Left ventricle myocardium inferior (tissue), 1 donor: ENCODE measurements at places on chromosomes 6 and 20.

GRCh38 chr20:44734938-44735337 lies 10.7 kb upstream of the KCNK15 start:
- no peak for DNase-seq

GRCh38 chr20:61307686-61308476 lies 55.8 kb downstream of the CDH4 start:
- no peak for DNase-seq

- no peak for DNase-seq
These were observed 3.3 kb downstream of the ZSWIM3 start for GRCh38 chr20:45860560-45861220.

DNA sequence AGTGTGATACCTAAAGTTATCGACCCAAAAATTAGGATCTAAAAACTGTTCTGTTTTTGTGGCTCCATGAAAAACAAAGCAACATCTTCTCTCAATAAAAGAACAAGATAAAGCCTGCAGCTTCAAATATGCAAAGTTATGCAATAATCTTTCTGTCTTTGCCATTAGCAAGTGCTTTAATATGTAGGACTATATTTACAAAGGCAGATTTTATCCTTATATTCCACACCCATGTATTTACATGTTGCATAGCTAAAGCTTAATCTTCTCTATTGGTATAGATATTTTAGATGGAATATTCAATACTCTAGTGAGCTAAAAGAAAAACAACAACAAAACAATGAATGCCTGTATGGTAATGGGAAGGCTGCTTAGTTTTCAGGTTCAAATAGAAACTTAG lies 628.2 kb downstream of the PHF3 start:
- no peak for DNase-seq

DNA sequence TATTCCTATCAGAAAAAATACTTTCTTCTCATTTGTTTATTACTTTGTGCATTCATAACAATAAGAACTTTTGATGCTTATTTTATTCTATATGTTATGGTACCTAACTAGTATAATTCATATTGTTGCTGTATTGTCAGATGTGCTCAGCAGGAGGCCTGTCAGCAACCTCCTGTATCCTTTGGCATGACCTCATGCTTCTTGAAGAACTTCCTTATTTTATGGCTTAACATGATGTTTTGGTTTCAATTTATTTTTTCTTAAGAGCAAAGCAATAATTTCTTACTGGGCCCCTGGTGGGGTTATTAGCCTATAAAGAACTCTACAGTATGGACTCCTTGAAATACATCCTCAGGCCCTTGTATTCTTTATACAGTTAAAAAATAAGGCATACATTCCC lies 17.3 kb downstream of the GGTLC1 start:
- DNase-seq, result no peak

- DNase-seq, result no peak
These were observed 133.3 kb downstream of the IPCEF1 start for GRCh38 chr6:154223296-154223695.

DNA sequence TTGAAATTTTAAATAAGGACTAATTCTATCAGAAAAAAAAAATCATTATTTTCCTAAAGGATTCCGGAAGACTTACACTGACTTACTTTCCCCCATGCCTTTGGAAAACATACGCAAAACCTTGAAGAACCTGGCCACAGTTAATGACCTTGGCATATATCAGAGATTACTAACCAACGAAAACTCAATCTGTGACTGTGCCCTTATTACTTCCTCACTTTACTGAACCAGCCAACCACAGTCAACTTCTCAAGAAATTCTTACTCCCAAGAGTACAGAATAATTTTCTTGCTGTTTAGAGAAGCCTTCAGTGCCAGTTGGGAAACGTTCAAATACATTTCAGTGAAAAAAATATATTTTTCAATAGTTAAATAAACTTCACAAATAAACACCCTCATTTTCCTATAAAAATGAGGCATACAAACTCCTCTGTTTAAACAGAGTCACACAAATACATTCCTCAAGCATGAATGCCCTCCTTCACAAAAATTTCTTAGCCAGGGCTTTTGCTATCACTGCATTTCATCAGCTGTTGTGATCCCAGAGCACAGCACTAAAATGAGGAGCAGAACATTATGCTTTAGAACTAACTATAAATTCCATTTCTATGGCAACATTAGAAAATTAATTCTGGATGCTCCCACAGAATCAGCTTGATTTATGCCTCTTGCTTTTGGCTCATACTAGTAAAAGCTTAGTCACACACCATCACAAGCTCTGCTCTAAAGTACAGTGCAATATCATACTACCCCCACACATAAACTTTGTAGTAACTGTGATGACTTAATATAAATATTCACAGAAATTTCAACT lies 117.6 kb downstream of the DST start:
- DNase-seq, result no peak

GRCh38 chr6:20927130-20927860 lies 393.0 kb downstream of the CDKAL1 start:
- no peak for DNase-seq

DNA sequence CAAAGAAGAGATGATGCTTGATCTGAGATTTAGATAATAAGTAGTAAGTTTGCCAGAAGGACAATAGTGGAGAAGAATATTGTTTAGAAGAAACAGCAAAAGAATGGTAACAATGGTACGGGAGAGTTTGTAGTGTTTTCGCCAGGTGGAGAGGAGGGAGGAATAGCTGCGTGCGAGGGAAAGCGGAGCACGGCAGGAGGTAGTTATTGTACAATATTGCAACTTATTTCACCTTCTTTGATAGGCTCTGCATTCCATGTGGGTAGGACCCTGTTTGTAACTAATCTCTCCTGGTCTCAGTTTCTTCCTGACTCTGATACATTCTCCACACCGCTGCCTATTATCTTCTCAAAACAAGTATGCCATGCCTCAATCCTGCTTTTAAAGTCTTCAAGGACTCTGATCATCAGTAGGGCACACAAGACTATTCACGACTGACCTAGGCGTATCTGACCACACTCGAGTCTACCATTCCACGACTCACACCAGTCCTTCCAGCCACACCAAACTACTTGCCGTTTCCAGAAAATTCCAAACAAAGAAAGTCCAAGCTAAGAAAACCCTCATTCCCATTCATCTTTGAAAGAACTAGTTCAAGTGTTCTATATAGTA lies 1.1 kb downstream of the PPIL4 start:
- no peak for DNase-seq

DNA sequence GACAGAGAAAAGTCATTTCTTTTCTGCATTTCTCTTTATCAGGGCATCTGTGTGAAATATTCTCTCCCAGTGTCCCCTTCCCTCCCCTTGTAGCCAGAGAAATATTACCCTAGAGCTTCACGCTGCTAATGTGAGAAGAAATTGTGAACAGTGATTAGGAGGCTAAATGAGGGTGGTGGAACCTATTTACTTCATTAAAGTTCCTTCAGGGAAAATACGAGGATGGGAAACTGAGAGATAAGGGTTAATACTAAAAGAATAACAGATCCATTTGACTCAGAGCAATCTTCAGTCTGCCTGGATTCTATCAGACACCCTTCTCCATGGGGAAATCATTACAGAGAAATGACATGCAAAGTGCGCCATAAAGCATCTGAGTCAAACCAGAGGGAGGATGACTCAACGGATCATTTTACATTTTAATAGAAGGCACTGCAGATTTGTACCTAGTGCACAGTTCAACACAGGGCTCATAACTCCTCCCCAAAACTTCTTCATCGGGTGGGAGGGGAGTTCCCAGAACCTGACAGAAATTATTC lies 131.3 kb downstream of the GJA10 start:
- no peak for DNase-seq

DNA sequence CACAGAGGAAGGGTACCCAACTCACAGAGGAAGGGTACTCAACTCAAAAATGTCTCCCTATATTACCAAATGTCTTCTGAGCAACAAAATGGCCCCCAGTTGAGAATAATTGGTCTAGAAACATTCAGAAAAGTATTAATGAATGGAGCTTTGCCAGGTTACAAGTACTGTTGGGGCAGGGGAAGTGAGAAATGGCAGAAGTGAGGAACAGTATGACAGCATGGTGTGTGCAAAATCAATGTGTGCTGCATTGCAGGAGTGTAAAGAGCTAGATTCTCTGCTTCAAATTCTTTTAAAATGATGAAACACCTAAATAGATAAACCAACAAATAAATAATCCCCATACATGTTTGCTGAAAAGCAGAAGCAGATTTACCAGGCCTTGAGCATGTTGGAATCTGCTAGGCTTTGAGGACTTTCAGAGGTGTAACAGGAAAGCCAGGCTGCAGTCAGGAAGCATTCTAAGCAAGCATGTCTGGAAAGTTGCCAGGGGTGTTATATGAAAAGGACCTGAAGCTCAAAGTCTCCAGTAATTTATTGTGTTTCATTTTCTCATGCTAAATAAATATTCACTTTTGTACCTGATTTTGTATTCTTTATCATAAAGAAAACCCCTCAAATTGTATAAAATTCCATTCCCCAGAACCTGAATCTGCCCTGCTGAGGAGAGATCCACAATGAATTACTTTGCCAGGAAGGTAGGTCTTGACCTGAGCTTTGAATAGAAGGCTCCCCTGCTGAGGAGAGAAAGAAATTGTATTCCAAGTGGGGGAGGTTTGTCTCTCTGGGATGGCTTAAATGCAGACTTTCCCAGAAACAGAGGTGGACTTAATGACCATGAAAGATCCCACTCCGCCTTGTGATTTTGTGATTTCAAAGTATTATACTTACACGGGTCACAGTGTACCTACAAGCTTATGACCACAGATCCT lies 265.0 kb upstream of the MARCKS start:
- no peak for DNase-seq

- peak; percentile 17 for DNase-seq
These were observed 56.0 kb downstream of the OTOR start for GRCh38 chr20:16803965-16804792.

DNA sequence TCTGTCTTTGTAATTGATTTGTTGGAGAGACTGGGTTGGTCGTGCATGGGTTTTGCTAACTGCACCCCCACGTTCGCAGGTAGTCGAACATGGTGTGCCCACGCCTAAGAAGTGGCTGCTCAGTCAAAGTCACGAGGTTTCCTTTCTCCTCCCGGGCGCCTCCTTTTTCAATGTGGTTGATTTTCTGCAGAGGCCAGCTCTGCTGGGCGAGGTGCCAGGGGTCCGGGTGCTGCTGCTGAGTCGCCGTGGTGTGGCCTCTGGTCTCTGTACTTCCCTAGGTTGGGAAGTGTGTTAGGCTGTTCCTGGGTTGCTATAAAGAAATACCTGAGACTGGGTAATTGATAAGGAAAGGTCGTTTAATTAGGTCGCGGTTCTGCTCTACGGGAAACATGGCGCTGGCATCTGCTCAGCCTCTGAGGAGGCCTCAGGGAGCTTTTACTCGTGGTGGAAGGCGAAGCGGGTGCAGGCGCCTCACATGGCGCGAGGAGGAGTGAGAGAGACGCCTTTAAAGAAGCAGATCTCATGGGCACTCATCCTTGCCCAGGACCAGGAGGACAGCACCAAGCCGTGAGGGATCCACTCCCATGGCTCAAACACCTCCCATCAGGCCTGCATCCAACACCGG lies 14.1 kb downstream of the OSBPL2 start:
- no peak for DNase-seq

- DNase-seq, result no peak
These were observed 4.0 kb upstream of the FOXF2 start for GRCh38 chr6:1385129-1386037.

DNA sequence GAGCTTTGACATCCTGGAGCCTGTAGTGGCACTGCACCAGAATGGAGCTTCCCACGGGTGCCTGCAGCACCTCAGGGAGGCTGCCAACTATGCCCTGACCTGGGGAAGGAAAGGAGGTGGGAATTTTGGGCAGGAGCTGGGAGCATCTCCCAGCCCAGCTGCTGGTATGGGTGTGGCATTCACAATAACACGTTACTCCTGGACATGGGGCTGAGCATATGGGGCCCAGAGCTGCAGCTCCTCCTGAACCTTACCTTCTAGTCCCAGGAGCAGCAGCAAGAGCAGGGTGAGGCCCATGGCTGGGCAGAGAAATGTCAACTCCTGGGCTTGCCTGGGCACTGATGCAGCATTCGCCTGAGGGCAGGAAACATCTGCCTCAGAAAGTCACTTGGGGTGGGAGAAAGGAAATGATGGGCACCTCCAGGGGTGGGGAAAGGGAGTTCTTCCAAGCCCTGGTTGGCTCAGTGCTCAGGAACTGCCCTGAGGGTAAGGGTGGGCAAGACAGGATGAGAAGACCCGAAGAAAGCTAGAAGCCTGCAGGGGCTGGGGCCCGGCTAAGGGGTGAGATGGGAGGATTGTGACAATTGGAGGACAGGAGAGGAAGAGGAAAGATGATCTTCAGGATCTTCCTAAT lies at the start of gene TREML1:
TSS of gene TREML1 (minus strand) at position 356 of the 634 bp plus-strand sequence. CDS start at position 297, 59 bp downstream.
- no peak for DNase-seq
